Stimulated activated CD4-positive, alpha-beta T cell treated with anti-CD3 and anti-CD28 coated beads, TNF-alpha, amount 100 ng/mL, for 1 hour (primary cell): ENCODE measurements at places on chromosomes 1 and 21.

- DNase-seq = no peak
These were observed 104.6 kb upstream of the TTC34 start for GRCh38 chr1:2906085-2906484.

- DNase-seq = no peak
These were observed 177.7 kb upstream of the HP1BP3 start for GRCh38 chr1:20964540-20965484.

DNA sequence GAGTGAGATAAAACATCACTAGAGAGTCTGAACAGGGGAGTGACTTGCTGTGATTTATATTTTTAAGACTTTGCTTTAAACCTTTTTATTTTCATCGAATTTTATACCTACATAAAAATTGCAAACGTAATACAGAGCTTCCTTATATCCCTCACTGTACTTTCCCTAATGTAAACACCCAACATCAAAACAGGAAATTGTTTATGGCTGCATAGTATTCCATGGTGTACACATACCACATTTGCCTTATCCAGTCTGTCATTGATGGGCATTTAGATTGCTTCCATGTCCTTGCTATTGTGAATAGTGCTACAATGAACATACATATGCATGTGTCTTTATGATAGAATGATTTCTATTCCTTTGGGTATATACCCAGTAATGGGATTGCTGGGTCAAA, 34.8 kb downstream of the LRIF1 start:
- DNase-seq = no peak

DNA sequence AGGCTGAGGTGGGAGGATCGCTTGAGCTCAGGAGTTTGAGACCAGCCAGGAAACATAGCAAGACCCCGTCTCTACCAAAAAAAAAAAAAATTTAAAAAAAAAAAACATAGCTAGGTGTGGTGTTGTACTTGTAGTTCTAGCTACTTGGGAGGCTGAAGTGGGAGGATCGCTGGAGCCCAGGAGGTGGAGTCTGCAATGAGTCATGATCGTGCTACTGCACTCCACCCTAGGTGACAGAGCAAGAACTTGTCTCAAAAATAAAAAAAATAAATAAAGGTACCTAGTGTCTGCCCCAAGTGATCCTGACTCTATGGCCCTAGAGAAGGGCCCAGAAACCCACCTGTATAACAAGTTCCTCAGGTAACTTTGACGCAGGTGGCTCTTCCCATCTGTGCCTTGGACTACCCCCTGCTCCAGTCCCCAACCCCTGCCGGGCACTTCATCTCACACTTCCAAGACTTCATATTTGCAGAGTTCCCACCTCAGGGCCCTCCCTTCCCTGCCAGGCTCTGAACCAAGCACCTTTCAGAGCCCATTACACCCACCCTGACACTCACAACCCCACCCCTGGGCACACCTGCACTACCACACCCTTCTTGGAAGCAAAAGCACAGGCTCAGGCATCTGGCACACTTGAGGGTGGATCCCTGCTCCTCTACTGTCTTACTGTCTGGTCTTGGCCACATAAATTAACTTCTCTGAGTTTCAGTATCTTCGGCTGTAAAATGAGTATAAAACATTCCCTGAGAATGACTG, 80.2 kb upstream of the KLHDC7A start:
- DNase-seq = no peak

GRCh38 chr1:39825432-39825941, 36.8 kb upstream of the BMP8B start:
- DNase-seq = no peak

GRCh38 chr1:87513966-87514660, 185.4 kb downstream of the LMO4 start:
- no peak for DNase-seq

DNA sequence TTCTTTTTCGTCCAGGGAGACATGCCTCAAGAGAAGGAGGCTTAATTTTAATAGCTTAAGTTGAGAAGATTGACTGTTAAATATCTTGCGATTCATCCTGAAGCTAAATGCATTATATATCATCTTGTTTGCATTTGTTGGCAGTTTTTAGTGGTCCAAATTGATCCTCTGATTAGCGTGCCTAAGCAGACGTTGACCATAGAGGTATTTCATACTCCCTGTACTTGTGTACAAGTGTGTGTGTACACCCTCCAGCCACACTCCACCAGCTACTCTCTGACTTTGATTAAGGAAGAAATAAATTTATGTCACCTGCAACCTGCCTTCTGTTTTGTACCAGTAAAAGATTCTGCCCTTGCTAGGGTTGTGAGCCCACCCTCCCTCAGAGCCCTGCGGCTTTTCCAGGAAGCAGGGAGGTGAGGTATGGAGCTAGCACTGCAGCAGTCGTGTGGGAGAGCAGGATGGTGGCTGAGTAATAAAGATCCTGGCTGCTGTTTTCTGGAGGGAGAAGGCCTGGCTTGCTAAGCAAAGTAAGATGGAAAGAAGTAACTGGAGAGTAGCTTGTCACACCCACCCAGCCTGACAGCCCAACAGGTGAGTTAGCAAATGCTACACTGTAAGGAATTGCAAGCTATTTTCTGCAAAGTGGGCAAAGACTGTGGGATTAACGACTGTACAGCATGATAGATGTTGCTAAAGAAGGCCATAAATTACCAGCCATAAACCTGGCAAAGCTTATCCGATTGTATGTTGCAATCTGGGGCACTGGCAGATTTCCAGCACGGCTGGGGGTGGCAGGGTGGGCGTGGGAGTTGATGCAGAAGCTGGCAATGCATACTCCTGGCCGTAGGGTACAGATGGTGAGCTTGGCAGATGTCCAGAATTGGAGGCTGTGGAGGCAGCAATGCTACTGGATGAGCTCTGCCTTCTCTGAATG, 170.2 kb downstream of the TNR start:
- DNase-seq = no peak

DNA sequence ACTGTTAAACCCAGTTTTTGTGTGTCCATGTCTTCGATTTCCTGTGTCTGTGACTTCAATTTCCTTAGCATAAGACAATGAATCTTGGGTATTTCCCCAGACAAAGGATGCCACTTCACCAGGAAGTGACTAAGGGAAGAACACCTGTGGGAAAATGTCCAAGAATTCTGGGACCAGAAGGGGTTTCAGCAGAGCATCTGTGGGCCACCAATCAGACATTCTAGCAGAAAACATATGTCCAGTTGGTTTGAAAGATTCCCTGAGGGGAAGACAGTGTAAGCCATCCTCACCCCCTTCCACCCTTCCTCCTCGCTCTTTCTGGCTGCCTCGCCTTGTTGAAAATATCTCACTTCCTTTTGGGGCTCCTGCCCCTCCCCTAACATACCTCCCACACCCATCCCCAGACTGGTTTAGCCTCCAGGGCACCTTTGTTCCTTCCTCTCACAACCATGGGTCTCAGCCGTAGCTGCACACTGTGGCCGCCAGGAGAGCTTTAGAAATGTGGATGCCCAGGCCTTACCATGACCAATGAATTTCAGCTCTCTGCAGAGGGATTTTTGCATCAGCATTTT, 25.5 kb upstream of the IFNAR1 start:
- DNase-seq = peak; percentile 10

DNA sequence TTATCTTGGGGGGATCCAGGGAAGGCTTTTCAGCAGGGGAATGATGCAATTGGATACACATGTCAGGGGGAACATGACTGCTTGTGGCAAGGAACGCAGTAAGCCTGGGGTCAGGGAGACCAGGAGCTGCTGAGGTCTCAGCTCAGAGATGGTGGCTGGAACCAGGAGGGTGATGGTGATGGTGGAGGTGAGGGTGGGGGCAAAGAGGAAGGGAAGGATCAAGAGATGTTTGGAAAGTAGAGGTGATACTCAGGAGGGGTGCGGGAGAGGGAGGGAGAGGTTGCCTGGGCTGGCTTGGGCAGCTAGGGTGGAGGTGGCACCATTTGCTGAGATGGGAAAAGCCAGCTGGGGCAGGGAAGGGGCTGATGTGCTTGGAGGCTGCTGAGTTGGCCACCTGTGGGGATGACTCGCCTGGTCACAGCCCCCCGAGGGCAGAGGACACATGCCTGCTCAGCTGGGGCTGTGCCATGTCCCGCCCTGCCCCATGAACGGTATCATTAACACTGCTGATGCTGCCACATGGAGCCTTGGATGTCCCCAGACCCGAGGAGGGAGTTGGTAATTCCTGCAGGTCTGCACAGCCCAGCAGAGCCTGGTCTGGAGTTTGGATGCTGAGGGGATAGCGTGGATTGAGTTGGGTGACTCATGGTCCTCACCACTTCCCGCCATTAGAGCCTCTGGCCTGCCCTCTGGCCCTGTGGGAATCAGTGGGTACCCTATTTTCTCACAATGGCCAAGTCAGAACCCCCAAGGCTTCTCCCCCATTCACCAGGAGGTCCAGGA, 6.3 kb upstream of the PADI1 start:
- no peak for DNase-seq

GRCh38 chr21:17118638-17119384, 394.0 kb upstream of the CXADR start:
- no peak for DNase-seq

DNA sequence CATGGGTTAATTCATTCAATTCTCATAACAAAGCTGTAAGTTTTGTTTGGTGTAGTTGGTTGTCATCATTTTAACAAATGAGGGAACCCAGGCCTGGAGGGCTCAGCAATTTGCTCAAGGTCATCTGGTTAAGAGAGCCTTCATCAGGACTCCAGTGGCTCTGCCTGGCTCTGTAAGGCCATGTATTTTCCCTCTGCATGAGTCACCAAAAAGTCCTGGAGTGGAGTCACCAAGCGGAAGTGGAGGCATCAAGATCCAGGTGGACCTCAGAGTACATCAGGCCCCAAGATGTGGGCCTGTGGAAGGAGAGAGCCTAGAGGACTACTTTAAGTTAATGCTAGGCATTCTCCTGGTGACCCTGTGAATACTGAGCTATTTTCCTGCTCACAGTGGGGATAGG, 30.0 kb upstream of the RBM15 start:
- no peak for DNase-seq

GRCh38 chr1:81349194-81349965, 451.4 kb upstream of the ADGRL2 start:
- no peak for DNase-seq

GRCh38 chr1:10649517-10650201, 146.8 kb downstream of the CASZ1 start:
- DNase-seq = no peak

- no peak for DNase-seq
These were observed 3.8 kb downstream of the DYRK1A start for GRCh38 chr21:37370152-37371040.

GRCh38 chr1:7707527-7707926, 63.6 kb upstream of the VAMP3 start:
- no peak for DNase-seq

- no peak for DNase-seq
These were observed 1.8 kb upstream of the GBP5 start for GRCh38 chr1:89274411-89274857.

DNA sequence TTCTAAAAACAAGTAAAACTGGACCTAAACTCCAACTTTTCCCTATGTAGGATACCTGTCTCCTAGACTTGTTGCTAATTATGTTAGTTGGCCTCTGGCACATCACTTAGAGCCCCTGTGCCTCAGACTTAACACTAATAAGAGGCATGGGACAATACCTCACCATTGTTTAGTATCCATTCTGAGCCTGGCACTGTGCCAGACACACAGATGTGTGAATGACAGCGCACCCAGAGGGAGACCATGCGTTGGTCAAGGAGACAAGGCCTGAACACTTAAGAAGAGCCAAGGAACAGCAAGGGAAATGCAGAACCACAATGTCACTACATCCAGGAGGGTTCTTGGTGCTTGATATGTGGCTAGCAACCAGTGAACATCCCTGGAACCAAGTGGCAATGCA, 189.1 kb downstream of the FGGY start:
- no peak for DNase-seq

- DNase-seq = no peak
These were observed 29.4 kb downstream of the TMPRSS2 start for GRCh38 chr21:41478319-41479177.

- DNase-seq = no peak
These were observed 3.9 kb downstream of the NEGR1 start for GRCh38 chr1:72278461-72278860.

- DNase-seq = no peak
These were observed 1240.7 kb downstream of the BRINP3 start for GRCh38 chr1:189237008-189237407.

GRCh38 chr1:192920412-192920811, 111.6 kb downstream of the RGS2 start:
- DNase-seq = no peak

- DNase-seq = no peak
These were observed 17.6 kb downstream of the TNNT2 start for GRCh38 chr1:201359873-201360210.
